ENCODE measurements at places on chromosomes 2 and 18. TPM values are rescaled to one million over a fixed set of nuclear protein-coding genes. Genes with fewer than 3 reads are reported as not detected.

DNA sequence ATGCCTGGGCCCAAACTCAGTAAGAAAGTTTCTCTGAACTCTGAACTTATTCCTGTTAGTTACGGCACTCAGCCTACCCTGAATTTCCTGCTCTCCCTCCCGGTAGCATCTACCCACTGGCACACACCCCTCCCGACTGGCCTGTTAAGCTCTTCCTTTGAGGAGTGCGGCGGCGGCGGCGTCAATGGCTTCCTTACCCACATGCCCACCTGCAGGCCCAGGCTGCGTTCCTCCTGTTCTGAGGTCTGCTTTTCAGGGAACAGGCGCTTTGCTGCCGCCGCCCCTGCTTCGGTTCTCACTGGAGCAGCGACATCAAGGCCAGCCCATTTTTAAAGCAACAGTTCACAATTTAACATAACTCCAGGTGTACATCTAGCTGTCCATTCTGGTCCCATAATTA lies 432.4 kb downstream of the DCDC2C start:
- no peak for DNase-seq

SANBR gene
- total RNA-seq = 15.0 TPM

GAL3ST2 gene
- 2.8 TPM for total RNA-seq

GRCh38 chr2:29326926-29327325 lies 211.7 kb downstream of the CLIP4 start:
- no peak for DNase-seq

TRIB2 gene
- 79.5 TPM for total RNA-seq

DNA sequence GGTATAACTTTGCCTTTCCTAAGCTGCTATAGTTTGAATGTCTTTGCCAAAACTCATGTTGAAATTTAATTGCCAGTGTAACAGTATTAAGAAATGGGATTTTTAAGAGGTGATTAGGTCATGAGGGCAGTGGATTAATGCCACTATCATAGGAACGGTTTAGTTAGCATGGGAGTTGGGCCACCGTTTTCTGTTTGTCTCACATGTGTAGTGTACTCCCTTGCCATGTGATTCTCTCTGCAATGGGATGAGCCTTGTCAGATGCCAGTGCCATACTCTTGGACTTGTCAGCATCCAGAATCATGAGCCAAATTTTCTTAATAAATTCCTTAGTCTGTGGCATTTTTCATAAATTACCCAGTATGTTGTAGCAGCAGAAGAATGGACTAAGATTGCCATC lies 388.9 kb upstream of the RGPD4 start:
- DNase-seq = no peak

GRCh38 chr18:48098538-48098937 lies 168.1 kb upstream of the SMAD2 start:
- DNase-seq = no peak

DNA sequence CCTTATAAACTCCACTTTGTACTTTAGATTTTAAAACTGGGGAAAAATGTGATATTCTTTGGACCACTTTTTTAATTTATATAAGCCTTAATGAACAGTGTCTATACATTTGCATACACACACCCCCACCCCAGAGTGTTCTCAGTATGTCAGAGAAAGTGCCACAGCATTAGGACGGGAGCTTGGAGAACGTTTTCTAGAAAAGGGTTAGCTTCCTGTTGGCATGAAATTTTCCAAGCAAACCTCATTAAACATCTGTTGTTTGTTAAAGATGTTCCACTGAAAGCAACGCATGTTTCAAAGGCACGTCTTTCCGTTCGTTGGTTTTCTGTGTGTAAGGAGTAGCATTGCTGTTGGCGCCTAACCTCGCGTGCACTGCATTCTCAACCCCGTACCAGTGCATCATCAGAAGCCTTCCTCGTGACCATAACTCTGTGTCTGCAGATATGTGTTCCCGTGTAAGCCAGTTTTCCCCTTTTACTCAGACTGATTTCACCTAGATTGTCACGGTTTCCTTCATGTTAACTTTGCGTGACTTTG lies 228.5 kb downstream of the ALPK2 start:
- no peak for DNase-seq

DNA sequence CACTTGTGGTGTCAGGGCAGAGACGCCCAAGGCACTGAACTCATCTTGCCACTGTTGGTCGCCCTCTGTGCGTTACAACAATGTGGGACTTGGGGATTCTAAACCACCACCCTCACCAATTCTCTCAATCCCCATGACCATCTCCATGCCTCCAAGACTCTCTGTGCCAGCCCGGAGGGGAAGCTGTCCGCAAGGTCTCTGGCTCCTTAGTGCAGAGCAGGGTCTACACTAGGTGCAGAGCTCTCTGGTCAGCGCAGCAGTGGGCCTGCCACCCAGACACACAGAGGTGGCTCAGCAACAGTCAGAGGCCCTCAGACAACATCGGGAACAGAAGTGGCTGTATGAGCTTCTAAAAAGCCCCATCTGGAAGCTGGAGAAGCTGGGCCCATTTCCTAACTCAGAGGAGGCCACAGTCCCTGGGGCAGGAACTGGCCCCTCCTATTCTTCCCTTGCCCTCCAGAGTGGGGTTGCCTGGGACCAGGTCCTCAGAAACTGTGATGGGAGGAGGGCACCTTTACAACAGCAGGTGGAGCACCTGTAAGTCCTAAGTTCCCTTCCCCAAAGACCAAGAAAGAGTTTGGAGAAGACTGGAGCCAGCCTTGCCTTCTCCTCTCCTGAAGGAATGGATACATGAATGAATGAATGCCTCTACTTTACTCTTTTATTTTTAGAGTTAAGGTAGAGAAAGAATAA lies 37.7 kb downstream of the SERTAD2 start:
- no peak for DNase-seq

C1QL2 gene
- total RNA-seq = not detected

ARHGEF33 gene
- total RNA-seq = 0.48 TPM

PROKR1 gene
- total RNA-seq = 3.6 TPM

DNA sequence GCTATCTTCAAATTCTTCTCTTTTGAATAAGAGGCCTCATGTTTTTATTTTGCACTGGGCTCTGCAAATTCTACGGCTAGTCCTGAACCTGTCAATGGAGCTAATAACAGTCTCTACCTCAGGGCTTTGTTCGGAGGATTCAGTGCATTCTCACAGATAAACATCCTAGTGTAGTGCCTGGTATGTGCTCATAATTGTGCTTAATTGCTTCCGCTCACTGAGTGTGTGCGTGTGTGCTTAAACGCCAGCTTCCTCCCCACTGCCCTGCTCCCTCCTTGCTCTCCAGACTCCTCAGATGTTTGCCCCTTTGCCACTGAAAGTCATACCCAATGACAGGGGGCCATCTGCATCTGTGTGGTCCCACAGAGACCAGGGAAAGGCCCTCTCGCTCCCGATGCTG lies 6.7 kb downstream of the GYPC start:
- no peak for DNase-seq

GRCh38 chr2:161979490-161979889 lies 94.5 kb downstream of the DPP4 start:
- no peak for DNase-seq

DNA sequence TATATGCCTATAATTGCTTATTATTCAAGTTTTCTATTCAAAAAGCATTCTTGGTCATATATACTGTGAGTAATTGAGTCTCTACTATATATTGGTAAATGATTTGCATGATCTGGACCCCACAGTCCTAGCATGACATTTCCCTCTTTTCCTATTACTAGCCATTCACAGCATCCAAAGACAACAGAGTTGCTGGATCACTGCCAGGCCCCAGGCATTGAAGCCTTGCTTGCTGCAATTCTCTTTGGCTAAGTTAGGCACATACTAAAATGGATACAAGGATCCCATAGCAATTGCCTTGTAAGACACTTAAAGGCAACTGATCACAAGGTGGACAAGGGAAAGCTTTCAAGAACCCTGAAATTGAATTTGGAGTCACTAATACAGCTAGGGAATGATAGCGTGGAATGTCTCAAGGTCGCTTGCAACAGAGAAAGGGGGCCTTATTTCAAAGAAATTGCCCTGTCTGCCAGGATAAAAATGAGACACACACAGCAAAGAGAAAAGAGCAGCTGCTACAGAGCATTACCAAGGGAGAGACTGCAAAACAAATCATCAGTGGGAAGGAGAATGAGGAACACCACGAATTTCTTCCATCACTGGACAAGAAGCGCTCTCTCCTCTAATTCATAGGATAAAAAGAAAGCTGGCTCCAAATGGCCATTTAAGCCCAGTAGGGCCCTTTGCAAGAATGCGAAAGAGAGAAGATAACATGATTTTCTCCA lies 77.1 kb upstream of the EPHA4 start:
- DNase-seq = no peak

RTKN gene
- total RNA-seq = 9.1 TPM

GRCh38 chr2:85291425-85292023 lies 36.3 kb downstream of the TGOLN2 start:
- no peak for DNase-seq

CAPN10 gene
- total RNA-seq = 22.6 TPM

DNA sequence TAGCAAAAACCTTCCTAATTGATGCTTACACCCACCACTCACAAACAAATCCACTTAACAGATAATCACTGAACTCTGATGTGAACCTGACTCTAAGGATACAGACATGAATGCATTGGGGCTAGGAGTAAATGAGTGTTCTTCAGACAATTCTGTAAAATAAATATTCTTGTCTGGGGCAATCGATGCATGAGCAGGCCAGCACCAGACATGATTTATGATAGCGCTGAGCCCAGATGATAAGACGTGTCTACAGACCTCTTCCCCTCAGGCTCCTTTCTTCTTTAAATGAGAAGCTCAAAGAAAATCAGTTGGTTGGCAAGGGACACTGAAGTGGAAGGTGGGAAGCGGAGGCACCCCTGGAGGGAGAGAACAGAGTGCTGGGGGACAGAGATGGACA lies 27.3 kb upstream of the BIN1 start:
- no peak for DNase-seq
